ENCODE measurements at places on chromosomes 4 and X. TPM values are rescaled to one million over a fixed set of nuclear protein-coding genes. Genes with fewer than 3 reads are reported as not detected.

ESX1 gene
- total RNA-seq: not detected

NEUROG2 gene
- total RNA-seq: not detected

RASGEF1B gene
- total RNA-seq: 141 TPM

ZMAT1 gene
- total RNA-seq: 38.4 TPM

FSTL5 gene
- not detected for total RNA-seq

GRCh38 chrX:31136144-31136611 lies 64.3 kb upstream of the FTHL17 start:
- DNase-seq: peak; percentile 66

- DNase-seq: no peak
Measured at GRCh38 chr4:183588691-183589090, 70.3 kb downstream of the RWDD4 start.

DNA sequence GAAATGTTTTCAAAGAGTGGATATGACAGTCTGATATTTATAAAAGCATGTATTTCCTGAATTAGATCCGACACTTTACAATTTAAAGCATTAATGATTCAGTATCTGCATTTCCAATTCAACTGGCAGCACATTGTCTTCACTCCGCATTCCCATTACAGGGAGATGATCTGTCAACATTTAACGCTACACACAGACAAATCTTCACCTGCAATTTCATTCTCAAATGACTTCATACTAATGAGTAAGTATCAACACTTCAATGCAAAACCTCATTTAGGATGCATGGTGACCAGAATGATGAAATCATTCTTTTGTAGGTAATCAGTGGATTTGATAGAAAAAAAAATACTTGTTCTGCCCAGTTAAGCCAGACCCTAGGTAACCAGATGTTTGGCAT lies 749.6 kb downstream of the CENPC start:
- no peak for DNase-seq

DNA sequence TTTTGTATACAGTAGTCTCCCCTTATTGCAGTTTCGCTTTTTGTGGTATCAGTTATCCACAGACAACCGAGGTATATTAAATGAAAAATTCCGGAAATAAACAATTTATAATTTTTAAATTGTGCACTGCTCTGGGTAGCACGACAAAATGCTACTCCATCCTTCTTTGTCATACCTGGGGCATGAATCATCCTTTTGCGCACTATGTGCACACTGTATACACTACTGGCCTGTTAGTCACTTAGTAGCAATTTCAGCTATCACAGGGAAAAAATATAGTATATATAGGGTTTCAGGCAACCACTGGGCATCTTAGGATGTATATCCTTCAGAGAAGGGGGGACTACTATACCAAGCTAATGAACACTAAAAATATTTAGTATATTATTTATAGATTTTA lies 198.8 kb upstream of the FAT4 start:
- no peak for DNase-seq
